ENCODE measurements at places on chromosomes 13 and 19.

DNA sequence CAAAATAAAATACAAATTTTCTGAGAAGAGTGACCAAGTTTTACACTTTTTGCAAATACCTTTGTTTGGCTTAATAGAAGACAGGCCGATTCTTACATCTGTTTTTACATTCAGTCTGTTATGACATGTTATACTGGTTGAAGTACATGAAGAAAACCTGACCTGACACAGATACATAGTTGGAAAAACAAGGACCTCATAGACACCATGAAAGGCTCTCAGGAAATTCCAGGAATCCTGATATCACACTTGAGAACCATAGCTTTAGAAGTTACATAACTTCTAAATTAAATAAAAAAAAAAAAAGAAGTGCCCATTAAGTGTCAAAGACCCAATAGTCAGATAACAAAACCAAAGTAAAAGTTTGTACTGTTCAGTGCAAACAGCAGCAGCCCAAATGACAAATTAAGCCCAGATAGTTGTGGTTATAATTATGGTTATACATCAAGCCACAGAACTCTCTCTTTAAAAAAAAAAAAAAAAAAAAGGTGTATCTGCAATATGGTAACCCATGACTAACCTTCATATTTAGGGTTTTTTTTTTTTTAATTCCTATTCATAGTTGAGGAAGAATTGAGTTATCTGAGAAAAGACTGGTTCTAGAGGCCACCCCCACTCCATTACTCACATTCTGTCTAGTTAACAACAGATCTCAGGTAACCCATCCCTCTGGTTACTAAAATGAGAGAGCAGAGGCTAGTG lies 19.8 kb downstream of the RBM26 start:
- DNase-seq: no peak

- no peak for DNase-seq
These were observed 3.0 kb upstream of the COX6B1 start for GRCh38 chr19:35644987-35645679.

DNA sequence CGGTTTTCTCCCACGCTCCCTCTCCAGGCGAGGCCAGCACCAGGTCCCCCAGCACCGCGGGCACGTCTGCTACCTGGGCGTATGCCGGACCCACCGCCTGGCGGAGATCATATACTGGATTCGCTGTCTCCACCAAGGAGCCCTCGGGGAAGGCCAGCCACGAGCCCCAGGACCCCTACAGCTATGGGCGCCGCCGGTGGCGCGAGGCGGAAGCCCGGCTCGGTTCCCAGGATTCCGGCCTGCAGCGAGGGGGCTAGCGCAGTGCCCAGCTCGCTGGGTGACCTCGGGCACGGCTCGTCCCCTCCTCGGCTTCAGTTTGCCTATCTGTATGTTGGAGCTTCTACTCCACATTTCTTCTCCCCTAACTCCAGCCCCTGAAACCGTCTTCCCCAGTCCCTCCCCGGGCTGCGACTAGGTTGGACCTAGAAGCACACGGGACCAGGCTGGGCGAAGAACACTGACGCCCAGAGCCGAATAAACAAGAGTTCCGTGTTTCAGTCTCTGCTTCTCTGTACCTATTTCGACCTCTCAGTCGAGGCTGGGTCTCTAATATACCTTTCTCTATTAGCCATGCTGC lies 749 bp upstream of the CPT1C start:
- DNase-seq: no peak

DNA sequence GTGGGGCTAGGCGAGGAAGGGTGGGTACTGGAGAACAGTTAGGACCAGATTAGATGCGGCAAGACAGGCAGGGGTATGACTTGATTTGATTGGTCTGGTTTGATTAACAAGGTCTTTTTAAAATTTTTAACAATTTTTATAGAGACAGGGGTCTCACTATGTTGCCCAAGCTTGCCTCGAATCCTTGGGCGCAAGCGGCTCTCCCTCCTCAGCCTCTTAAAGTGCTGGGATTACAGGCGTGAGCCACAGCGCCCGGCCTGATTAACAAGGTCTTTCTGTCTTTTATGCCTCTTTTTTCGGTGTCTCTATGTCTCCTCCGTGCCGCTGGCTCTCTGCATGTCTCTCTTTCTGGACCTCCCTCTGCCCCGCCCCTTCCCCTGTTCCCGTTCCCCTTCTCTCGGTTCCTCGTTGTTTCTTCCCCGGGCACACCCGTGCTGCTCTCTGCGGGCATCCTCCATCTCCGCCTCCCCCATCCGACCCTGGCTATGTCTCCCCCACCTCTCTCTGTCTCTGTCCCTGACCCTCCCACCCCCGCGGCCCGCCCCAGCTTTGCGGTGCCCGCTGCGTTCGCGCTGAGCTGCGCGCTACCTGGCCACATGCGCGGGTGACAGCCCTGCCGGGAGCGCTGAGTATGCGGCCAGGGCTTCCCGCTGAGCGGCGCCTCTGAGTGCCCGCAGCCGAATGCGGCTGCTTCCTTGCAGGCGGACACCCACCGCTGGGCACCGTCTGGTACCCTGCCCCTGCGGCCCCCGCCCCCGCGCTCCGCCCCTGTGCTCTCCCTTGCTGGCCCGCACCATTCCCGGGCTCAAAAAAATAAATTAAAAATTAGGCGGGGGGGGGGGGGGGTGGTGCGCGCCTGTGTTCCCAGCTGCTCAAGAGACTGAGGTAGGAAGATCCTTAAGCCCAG lies 8.1 kb upstream of the SDHAF1 start:
- no peak for DNase-seq

DNA sequence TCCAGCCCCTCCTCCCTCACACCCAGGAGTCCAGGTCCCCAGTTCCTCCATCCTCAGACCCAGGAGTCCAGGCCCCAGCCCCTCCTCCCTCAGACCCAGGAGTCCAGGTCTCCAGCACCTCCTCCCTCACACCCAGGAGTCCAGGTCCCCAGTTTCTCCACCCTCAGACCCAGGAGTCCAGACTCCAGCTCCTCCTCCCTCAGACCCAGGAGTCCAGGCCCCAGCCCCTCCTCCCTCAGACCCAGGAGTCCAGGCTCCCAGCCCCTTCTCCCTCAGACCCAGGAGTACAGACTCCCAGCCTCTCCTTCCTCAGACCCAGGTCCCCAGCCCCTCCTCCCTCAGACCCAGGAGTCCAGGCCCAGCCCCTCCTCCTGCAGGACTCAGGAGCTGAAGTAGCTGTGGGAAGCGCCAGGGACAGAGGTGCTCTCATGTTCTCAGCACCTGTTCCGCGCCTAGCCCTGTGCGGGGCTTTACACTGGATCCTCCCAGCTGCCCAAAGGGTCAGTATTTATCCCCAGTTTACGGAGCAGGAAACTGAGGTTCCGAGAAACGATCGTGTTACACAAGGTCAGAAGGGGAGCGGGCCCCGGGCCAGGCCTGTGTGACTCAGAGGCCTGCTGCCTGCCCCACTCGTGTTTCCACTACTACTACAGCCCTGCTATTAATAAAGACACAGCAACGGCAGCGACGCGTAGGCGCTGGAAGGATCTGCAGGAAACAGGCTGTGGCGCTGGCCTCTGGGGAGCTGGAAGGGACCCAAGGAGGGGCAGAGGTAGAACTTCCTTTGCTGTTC lies 1.7 kb upstream of the SBK3 start:
- no peak for DNase-seq

DNA sequence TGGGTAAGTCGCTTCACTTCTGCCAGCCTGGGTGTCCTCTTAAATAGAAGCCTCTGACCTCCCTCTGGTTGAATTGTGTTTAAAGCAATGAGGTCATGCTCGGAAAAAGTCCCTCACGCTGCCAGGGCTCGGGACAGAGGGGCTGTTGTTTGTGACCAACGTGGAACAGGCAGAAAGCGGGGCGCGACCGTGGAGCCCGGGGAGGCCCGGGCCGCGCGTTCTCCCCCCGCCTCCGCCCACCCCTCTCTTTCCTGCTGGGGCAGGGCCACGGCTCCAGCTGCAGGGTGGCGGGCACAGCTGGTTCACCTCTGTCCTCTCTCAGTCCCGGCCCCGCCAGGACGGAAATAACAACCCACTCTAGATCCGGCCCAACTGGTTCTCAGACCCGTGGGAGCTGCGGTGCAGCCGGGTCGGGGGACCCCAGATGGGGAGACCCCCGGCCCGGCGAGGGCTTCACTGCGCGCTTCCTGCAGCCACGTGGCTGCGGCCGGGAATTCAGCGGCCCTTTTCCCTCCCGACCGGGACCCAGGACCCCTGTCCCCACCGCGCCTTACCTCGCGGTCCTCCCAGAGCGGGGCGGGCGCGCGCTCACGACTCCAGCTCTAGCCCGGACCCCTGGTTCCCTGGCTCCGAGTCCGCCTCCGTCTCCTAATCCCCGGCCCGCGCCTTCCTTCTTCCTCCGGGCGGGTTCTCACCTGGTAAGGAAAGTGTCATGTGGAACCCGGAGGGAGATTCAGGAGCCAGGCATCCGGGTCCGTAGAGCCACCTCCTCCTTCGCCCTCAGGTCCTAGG lies 1.9 kb downstream of the CDC42EP5 start:
- DNase-seq: no peak

DNA sequence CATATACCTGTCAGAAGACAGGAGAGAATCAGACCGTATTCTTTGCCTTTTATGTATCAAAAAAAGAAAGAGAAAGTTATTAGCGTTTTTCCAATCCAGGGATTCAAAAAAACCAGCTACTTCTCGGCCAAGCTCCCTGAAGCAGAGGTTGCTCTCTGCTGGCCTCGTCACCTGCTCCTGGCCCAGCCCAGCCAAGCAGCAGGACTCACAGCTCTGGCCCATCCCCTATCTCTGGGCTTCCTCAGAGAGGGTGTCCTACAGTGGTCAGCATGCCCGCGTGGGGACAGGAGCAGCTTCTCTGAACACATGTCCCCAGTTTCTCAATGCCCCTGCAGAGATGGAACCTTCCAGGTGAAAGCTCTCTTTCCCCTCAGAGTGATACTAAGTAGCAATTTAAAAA lies 209.0 kb downstream of the URI1 start:
- no peak for DNase-seq

- no peak for DNase-seq
These were observed 665.2 kb downstream of the TBC1D4 start for GRCh38 chr13:74816737-74817136.

GRCh38 chr13:106474912-106475311 lies 60.5 kb downstream of the EFNB2 start:
- no peak for DNase-seq

DNA sequence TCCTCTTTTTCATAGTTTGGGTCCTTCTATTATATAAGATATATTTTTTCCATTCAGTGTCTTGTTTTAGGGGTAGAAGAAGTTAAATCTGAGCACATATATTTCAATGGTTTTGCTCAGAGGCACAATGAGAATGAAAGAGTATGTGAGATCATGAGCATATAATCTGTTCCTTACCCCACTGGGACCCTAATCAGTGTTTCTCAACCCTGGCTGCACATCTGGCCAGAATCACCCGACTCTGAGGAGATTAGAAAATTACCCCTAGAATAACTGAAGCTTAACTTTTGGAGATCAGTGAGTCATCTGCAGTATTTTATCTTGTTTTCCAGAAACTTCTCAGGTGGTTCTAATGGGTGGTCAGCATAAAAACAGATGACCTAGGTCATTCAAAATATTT lies 782 bp downstream of the CYSLTR2 start:
- DNase-seq: no peak

DNA sequence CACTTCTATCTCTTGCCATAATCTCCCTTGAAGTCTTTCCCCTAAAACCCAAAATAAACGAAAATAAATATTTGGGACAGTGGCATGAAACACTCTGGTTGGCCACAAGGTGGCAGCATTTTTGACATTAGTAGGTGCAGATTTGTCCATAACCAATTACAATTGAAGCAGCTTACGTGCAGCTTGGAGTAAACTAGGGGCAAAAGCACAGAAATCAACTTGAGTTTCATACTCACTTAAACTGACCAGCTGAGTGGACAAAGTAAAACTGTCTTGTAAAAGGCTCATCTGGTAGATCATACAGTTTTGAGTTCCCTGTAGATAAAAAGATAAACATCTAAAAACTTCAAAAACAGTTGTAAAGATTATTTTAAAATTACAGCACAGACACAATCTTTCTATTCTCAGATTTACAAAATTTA lies 18.8 kb downstream of the PDCD5 start:
- DNase-seq: no peak
